ENCODE measurements at places on chromosomes 2 and 18.

DNA sequence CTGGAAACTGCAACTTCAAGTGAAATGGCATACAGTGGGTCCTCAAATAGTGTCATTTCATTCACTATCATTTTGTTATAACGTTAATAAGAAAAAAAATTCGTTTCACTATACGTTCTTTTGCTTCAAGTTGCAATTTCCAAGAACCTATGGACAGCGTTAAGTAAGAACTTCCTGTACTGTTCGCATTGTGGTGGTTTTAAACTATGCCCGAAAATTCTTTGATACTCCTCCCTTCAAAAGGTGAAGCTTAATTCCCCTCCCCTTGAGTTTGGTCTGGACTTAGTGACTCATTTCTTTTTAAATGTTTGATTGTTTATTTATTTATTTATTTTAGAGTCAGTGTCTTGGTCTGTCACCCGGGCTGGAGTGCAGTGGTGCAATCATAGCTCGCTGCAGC is 20.7 kb downstream of the GNLY start:
- DNase-seq, result no peak

- DNase-seq, result no peak
Observed at GRCh38 chr2:97654309-97654708, 8.4 kb downstream of the COX5B start.

DNA sequence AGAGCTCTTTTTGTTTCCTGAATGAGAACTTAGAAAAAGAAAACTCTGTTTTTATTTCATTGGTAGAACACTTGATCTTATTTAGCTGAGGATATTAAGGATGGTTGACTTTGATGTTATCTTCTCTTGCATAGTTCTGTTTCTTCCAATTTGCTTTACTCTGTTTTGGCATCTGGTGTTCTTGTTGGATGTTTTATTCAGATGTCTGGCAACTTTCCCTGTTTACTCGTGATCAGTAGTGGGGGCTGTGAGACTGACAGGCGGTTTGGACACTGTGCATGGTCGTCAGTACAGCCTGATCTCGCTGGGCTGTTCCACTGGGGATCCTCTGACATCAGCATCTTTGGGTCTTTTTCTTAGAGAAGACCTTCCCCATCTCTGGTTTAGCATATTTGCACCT is 100.1 kb downstream of the TSN start:
- DNase-seq, result no peak

DNA sequence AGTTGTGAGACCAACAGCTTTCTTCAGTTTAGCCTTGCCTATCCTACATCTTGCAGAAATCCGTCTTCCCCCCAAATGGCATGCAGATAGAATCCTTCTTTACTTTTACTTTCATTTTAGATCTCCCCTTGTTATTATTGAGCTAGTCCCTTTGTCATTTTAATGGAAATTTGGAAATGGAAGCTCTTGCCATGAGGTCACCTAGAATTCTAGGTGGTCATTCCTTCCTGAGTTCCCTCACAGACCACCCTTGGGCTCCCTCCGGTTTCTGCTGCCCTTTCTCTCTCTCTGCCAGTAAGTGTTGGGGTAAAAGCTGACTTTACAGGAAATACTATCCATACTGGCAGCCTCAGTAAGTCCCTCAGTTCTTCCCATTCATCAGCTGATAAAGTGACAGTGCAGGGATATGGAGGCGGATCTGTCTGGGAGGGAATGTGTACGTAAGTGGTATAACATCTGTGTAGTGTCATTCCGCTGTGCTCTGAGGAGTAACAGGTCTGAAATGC is 30.2 kb downstream of the ARHGAP25 start:
- DNase-seq, result no peak

GRCh38 chr2:20422402-20423271 is 24.2 kb upstream of the RHOB start:
- DNase-seq, result no peak

GRCh38 chr18:6505498-6505875 is 90.8 kb upstream of the L3MBTL4 start:
- no peak for DNase-seq

- no peak for DNase-seq
Observed at GRCh38 chr2:62305421-62306176, 109.7 kb downstream of the B3GNT2 start.

GRCh38 chr2:133146893-133147292 is 421.4 kb downstream of the NCKAP5 start:
- DNase-seq, result no peak

DNA sequence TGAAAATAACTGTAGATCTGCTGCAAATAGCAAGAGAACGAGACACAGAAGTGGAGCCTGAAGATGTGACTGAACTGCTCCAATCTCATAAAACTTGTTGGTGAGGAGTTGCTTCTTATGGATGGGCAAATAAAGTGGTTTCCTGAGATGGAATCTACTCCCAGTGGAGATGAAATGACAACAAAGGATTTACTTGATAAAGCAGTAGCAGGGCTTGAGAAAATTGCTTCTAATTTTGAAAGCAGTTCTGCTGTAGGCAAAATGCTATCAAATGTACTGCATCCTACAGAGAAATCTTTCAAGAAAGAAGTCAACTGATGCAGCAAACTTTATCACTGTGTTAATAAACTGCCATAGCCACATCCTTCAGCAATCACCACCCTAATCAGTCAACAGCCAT is 44.0 kb downstream of the RPRD1A start:
- no peak for DNase-seq

GRCh38 chr2:1593371-1594122 is 150.8 kb downstream of the PXDN start:
- no peak for DNase-seq

DNA sequence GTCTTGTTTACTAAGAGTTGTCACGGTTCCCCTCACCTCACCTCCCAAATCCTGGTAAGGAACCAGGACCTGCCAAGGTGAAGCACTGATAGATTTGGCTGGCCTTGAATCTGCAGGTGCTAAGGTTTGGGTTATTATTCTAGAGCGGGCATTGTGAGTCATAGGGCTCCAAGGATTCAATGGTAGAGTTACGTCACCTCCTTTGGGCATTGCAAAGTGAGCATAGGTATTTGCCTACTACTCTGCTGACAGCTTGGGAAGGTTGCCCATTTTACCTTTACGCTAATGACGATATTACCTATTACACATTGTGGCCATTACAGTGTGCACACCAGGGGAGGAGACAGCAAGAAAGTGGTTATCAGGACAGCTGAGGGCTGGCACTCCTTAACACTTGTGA is 59.3 kb downstream of the SETBP1 start:
- DNase-seq, result no peak

GRCh38 chr2:479490-480176 is 191.7 kb upstream of the ALKAL2 start:
- DNase-seq, result no peak

GRCh38 chr2:72512376-72512775 is 313.5 kb downstream of the EXOC6B start:
- DNase-seq, result no peak

GRCh38 chr18:79422022-79422782 is 26.5 kb downstream of the NFATC1 start:
- peak; percentile 83 for DNase-seq

- no peak for DNase-seq
Observed at GRCh38 chr2:236799391-236800026, 229.9 kb downstream of the ACKR3 start.

DNA sequence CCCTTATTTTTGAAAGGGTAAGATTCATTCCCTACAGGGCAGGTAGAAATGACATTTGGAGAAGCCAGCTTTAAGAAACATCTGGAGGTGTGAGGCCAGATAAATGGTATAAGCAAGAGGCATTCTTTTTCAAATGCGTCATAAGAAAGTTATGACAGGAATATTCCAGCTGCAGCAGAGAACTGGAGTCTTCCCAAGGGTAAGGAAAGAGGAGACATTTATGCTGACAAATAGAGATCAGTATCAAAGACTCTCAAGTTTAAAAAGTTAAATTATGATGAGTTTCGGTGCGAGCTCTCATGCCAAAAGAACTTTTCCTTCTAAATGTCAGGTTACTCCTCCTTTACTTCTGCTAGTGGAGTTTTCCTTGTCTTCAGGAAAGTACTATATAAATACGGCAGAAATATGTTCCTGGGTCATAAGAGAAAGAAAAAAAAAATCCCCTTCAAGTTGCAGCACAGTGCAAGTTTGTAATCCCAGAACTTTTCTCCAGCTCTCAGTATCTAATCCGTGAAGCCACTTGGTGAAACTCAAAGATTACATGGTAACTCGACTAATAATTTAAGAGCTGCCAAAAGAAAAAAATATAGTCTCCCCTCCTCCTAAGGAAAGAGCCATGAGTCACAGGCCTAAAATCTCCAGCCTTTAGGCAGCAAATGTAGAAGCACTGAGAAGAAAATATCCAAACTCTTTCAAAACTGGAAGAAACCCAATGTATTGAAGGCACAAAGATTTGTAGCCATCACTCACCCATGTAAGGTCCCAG is 428.1 kb downstream of the MEIS1 start:
- no peak for DNase-seq

GRCh38 chr2:170739048-170739447 is 23.9 kb downstream of the SP5 start:
- DNase-seq, result peak; percentile 82

- DNase-seq, result no peak
Observed at GRCh38 chr18:76368976-76369375, 126.1 kb downstream of the ZNF516 start.

Data from AG09309 (cell line).